ENCODE measurements at places on chromosomes 12 and 14. TPM values are rescaled to one million over a fixed set of nuclear protein-coding genes. Genes with fewer than 3 reads are reported as not detected.

Gene CLSTN3
- polyA plus RNA-seq = 125 TPM

Gene USP44
- polyA plus RNA-seq = 2.6 TPM

Gene PNMA1
- 104 TPM for polyA plus RNA-seq

Gene CLEC6A
- not detected for polyA plus RNA-seq

Gene ADAMTS20
- polyA plus RNA-seq = not detected

Gene TAS2R19
- polyA plus RNA-seq = 2.3 TPM

Gene RNASE7
- not detected for polyA plus RNA-seq

Gene GZMB
- not detected for polyA plus RNA-seq

Gene TCL1B
- polyA plus RNA-seq = not detected

Gene KRT85
- not detected for polyA plus RNA-seq

Gene SPIC
- polyA plus RNA-seq = not detected

Gene GPRC5D
- not detected for polyA plus RNA-seq

Gene DCN
- polyA plus RNA-seq = 5.3 TPM
